Dermis blood vessel endothelial cell (primary cell): ENCODE measurements at places on chromosomes 1 and 21.
A peak's percentile ranks its signal among the peaks of the same experiment; 100 is the strongest.

- DNase-seq: no peak
Measured at GRCh38 chr1:38125016-38125415, 78.4 kb upstream of the POU3F1 start.

DNA sequence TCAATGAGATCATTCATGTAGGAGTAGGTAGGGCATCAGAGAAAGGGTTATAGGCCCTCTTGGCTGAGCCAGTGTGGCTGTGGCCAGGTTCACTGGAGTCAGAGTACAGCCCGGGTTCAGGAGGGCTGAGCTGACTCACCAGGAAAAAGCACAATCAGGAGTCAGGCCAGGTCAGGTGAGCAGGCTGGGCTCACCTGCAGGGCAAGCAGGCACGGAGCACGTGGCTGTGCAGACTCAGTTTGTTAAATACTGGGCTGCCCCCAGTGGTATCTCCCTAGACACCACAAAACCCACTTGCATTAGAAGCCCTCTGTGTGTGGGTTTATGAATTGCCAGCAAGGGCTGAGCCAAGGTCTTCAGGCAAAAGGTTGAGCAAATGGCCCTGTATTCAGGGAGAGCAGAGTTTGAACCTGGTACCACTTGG lies 122.1 kb upstream of the SERBP1 start:
- no peak for DNase-seq

GRCh38 chr21:36288651-36289243 lies 31.2 kb upstream of the MORC3 start:
- DNase-seq: no peak

DNA sequence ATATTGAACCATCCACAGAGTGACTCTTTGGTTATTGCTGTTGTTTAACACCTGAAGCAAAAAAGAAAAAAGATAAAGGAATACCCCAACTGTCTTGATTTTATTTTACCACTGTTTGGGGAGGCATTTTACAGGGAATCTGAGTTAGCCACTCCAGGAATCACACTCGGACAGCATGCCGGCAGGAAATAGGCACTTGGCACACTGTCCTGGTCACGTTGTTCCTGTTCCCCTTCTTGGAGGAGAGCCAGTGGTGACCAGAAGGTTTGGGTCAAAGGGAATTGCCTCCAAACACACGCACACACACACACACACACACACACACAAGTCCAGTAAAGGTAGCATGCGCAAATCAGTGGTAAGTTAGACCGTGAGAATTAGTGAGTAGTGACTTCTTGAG lies 13.8 kb downstream of the RGS4 start:
- peak; percentile 89 for DNase-seq

DNA sequence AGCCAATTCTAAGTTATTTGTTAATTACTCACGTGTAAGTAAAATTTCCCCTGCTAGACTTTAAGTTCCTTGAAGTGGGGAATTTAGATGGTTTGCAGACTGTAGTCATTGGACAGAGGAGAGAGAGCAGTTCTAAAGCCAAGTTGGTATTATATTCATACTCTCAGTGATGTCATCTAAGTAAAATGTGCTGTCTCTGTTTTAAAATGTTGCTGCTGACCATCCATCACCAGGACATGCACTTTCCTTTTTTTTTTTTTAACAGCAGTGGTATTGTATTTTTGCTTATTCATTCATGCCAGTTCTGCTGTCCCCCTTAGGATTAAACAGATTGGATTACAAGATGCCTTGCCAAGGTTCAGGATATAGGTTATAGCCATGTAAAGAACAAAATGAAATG lies 2.3 kb downstream of the TTLL7 start:
- DNase-seq: no peak

GRCh38 chr1:180266275-180267210 lies 36.5 kb downstream of the LHX4 start:
- DNase-seq: no peak

GRCh38 chr1:167248707-167249642 lies 28.3 kb downstream of the POU2F1 start:
- no peak for DNase-seq

GRCh38 chr1:85318217-85318616 lies 41.8 kb upstream of the BCL10 start:
- DNase-seq: no peak

- no peak for DNase-seq
Measured at GRCh38 chr1:221078260-221078965, 199.2 kb downstream of the HLX start.

DNA sequence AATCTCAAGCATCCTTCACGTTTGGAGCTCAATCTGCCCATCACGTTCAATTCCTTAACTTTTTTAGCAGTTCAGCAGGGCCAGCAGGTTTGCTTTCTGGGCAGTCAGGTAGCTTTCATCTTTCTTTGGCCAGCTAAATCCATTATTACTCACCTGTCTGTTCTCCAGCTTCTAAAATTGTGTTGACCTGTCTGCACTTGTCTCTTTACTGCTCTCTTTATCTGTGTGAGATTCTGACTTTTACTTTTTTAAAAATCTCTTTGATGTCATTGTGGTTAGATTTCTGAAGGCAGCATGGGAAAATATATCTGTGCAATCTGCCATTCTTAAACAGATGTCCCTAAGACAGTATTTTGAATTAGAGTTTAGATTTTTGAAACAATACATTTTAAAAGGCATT lies 24.9 kb upstream of the CYYR1 start:
- no peak for DNase-seq

DNA sequence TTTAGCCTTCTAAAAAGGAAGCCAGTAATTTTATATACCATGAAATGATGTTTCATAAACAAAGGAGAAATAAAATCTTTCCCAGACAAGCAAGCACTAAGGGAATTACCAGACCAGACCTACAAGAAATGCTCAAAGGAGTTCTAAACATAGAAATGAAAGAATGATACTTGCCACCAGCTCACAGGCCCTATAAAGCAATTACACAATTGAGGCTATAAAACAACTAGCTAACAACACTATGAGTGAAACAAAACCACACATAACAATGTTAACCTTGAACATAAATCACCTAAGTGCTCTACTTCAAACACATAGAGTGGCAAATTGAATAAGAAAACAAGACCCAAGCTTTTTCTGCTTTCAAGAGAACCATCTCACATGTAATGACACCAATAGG lies 123.8 kb downstream of the BARHL2 start:
- no peak for DNase-seq

GRCh38 chr1:54715493-54716298 lies at the start of gene TTC4:
Gene TTC4 (plus strand): TSS chr1:54715861. CDS start chr1:54715909, 48 bp downstream.
- peak; percentile 85 for DNase-seq

GRCh38 chr1:8348777-8349472 lies 31.0 kb downstream of the SLC45A1 start:
- peak; percentile 75 for DNase-seq

DNA sequence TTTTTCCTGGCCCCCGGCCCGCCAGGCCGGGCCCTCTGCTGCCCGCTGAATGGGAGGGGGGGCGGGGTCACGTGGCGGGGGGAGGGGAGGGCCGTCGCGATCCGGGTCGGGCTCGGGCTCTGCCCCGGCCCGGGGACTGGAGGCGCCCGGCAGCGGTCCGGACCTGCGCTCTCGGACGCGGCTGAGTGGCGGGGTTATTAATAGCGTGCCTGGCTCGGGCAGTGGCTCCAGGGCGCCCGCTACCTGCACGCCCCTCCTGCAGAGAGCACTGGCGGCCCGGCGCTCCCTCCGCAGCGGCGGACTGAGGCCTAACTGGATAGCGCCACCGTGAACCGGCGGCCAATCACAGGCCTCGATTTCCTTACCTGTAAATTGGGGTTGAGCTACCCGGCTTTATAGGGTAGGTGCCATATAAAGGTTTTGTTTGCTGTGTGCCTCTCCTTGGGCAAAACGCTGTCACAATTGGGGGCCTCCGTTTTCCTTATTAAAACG lies 28.1 kb downstream of the AHDC1 start:
- peak; percentile 69 for DNase-seq

DNA sequence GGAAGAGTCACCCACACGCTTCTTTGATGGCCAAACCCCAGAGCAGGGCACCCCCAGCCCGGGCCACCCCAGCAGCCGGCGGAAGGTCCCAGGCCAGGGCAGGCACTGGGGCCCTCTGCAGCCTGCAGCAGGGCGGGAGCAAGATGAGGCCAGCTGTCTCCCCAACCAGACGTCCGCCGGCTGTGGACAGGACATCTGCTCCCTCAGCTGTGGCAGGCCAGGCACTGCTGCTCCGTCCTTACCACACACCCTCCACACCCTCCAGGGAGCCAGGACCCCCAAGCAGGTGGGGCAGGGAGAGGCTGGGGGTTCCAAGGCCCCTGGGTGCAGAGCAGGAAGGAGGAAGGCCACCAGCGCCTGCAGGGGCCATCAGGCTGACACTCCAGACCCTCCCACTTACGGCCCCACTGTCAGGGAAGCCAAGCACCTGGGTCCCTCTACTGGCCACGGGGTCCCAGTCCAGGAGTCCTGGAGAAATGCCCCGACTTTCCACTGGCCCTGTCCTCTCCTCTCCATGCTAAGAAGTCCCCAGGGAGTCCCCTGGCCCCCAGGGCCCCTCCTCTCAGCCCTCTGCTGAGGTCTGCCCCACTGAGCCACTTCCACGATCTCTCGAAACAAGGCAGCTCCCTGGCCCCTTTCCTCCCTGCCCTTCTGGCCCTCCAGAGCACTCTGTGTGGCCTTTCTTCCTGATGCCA lies 5.6 kb downstream of the WNT9A start:
- no peak for DNase-seq

DNA sequence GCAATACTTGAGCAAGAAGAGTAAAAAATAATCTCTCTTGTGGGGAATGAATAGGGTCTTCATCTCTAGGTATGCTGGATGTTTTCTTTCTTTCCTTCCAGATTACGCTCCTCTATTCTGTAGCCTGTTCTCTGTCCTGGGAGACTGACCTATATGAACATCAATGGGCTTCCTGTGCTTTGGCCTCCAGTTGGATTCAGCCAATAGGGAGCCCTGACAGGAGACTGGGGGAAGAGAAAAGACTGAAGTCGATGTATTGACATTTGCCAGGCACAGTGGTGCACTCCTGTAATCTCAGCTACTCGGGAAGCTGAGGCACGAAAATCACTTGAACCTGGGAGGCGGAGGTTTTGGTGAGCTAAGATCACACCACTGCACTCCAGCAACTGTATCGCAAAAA lies 17.6 kb downstream of the SEMA6C start:
- no peak for DNase-seq

DNA sequence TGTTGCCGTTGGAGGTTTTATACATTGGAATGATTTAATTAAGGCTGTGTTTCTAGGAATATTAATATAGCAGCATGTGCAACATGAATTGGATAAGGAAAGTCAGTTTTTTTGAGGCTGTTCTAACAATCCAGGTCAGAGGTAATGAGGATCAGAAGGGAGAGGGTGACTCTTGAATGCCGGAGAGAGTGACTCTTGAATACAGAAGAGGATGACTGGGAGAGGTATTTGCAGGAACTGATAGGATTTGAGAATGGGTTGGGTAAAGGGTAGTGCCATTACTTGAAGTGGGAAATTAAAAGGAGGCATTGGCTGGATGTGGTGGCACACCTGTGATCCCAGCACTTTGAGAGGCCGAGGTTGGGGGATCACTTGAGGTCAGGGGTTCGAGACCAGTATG lies 55.6 kb upstream of the MACF1 start:
- no peak for DNase-seq

- DNase-seq: no peak
Measured at GRCh38 chr1:23928789-23929188, 15.6 kb upstream of the CNR2 start.

DNA sequence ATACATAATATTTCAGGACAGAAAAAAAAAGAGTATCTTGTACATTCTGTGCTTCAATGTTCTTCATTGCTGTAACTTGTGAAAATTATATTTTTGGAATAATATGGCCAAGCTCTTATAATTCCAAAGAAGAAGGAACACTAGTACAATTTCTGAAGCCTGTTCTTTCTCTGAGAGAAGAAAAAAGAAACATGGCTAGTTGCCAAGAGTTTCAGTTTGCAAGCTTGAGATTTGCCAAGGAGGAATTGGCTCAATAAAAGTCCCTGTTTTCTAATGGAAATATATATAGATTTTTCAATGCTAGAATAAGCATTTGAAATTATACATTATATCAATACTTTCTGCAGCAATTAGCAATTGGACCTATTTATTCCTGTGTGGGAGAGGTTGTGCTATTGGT lies 285.2 kb upstream of the NEGR1 start:
- no peak for DNase-seq

DNA sequence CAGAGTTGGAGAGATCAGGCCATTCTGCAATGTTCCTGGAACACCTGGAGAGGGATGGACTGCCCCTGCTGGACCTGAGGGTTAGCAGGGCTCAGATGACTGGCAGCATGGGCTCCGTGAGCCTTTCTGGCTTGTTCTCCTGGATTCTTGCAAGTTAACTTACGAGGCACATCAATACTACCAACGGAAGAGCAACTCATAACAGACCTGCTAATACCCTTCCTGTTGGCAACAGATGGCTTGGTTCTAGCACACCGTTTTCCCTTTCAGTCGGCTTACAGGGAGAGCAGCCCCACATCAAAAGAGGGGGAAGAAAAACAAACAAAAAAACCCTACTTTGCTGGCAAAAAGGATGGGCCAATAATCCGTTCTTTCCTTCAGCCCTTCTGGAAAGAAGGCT lies 47.9 kb downstream of the SLC66A1 start:
- DNase-seq: peak; percentile 76

DNA sequence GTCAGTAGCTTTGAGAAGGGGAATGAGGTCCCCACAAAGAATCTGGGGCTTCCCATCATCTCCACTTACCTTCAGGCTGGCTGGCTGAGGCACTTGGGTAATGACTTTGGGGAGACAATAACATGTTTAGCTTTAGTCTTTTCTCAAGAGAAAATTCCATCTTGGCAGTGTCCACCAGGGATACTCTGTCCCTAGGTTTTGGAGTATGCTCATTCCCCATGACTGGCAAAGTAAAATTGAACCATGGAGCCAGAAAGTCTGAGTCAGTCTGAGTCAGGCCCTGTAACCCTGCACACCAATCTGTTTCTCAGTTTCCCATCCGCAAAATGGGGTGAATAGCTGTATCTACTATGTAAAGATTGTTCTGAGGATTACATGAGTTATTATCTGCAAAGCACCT lies 28.2 kb downstream of the RUNX1 start:
- DNase-seq: no peak

GRCh38 chr1:44610527-44611148 lies 63.6 kb downstream of the TMEM53 start:
- DNase-seq: no peak

GRCh38 chr1:110207831-110208230 lies 2.3 kb upstream of the KCNC4 start:
- DNase-seq: peak; percentile 76

- peak; percentile 51 for DNase-seq
Measured at GRCh38 chr1:22662318-22662717, 9.3 kb downstream of the C1QB start.
